Glutamatergic neuron (in vitro differentiated cells): ENCODE measurements at places on chromosomes 3 and 15. TPM values are rescaled to one million over a fixed set of nuclear protein-coding genes. Genes with fewer than 3 reads are reported as not detected.

The GHRL gene
- total RNA-seq = 0.64 TPM

The TSPAN3 gene
- 190 TPM for total RNA-seq

- DNase-seq = no peak
Observed at GRCh38 chr3:169034401-169034800, 629.1 kb downstream of the MECOM start.

DNA sequence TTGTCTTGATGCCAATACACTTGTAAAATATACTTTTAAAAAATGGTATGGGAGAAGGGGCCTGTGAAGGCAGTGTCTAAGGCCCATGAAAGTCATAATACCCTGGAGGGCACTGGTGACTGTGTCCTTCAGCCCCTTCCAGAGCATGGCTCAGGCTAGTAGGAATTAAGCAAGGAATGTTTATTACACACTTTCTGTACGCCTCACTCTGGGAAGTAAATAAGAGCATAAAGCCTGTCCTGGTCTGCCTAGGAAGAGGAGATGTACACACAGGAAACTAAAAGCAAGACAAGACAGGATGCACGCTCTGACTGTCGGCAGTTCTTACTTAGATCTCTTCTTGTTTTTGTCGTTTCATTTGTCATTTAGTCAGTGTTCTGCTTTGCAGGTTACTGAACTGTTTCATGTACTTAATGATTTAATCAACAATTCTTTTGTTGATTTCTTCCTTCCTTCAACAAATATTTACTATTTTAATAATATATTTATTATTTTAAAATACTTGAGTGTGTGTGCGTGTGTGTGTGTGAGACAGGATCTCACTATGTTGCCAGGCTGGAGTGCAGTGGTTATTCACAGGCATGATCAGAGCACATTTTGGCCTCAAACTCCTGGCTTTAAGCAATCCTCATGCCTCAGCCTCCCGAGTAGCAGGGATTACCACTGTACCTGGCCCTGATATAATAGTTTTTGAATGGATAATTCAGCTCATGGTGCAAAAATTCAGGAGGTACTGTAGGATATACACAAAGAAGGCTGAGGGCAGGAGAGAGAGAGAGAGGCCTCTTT lies 9.0 kb upstream of the SMAD6 start:
- DNase-seq = no peak

DNA sequence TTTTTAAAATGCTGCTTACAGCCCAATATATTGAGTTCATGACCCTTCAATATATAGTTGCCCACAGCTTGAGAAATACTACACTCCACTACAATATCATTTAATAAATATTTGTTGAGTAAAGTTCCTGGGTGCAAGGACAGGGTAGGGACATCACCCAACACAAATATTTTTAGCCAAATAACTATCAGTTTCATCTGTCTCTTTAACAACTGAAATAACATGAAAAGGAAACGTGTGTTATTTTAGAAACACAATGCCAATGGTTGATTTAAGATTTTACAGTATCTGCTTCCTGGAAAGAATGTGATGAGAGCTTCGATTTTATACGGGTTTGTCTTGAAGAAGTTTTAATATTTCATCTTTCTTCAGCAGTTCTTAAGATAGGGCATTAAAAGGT lies 67.7 kb upstream of the CDV3 start:
- no peak for DNase-seq

- no peak for DNase-seq
Observed at GRCh38 chr3:141268306-141268705, 36.7 kb downstream of the PXYLP1 start.

DNA sequence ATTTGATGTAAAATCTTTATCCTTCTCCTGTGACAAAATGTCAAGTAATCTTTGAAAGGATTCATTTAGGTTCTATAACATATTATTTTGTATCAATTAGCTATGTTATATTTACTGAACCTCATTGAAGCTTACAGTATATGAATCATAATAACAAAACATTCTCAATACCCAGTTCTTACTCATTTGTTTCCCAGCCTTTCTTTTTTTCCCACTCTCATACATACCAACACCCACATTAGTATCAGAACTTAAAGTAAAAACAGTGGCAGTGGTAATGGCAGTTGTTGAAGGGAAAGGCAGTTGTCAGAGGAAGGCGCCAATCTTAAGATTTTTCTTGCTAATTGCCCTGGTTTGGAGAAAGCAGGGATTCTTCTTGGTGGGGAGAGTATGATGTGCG lies 33.2 kb upstream of the TRPC1 start:
- no peak for DNase-seq

DNA sequence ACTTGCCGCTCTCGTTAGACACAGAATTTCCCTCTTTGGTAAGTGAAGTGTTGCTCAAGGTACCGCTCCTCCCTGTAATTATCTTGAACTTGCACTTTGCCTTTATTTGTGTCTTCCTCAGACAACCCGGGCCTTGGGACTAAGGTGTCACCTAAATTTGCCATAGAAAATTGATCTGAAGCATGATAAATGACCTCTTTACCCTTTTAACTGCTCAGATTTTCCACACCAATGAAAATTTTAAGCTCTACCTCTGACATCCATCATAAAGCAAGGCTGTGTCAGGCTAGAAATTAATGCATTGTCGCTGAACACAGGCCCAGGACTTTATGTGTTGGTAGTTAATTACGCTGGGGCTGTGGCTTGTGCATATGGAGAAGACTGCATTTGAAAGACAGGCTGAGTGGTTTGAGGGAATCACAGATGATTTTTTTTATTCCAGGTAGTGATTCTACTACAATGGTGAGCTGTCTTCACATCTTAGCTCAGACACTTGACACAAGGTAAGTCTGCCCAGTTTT lies 199.6 kb upstream of the CHRM5 start:
- DNase-seq = no peak

The OR5AC2 gene
- not detected for total RNA-seq
